ENCODE measurements at places on chromosomes 2 and 18.
A peak's percentile ranks its signal among the peaks of the same experiment; 100 is the strongest.

DNA sequence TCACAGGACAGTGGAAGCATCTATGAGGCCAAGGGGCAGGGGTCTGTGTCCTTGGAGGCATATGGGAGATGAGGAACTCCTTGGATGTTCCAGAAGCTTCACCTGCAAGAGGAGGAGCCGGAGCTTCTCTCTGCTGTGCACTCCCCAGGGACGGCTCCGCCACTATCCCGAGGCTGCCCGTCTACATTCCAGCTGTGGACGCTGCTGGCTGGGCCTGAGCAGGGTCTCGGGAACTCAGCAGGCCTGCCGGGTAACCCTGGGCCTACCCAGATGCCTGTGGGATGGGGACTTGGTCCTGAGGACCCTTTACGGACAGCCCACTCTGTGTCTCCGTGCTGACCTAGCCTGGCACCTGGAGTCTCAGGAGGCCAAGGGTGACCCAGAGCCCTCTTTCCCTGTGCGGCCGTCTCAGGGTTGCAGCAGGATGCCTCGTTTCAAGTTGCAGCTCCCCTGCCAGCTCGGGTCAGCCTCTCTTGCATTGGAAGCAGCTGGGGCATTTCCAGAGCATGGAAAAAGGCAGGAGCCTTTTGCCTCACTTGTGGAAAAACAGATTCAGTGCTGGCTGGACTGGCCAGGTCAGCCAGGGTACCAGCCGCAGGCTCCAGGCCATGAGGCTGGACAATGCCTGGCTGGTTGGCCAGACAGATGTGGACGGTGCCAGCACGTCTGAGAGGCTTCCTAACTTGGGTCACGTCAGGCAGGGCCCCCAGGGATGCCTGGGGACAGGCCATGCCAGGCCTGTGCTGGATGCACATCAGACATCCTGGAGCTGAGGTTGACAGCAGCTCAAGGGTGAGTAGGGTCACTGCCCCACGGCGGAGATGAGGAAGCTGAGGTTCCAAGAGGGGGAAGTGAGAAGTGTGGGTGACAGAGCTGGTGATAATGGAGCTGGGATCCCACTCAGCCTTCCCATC is 41.5 kb downstream of the SCTR start:
- DNase-seq, result no peak

- no peak for DNase-seq
Measured at GRCh38 chr2:157160111-157160510, 97.4 kb upstream of the GALNT5 start.

DNA sequence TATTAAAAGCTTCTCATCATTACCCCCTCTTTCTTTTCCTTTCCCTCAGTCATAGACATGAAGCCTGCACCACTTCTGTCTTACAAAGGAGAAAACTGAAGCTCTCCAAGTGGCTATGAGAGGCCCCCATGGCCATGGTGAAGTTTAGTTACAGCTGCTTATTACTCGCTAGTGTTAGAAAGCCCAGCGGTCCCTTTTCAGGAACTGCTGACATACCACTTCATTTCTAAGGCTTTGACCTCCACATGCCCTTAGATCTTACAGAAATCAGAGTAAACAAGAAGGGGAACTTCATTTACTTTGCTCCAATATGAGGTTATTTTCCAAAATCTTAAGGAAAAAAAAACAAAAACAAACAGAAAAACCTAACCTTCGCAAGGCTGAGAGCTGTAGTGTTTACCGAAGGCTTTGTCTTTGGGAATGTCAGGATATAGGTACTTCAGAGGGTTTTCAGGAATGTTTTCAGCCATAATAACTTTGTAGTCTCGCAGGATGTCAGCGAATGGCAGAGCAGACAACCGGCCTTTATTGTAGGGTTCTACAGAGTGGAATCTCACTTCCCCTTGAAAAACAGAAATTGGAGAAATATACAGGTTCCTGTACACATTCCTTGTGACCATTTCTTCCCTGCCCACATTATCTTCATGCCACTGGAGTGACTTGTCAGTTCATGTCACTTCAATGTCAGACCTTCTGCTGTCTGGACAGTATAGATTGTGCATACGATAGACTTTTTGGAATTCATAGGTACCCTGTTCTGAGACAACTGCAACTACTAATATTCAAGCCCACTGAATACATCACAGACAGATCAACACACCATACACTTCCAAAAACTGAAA is 18.8 kb upstream of the STAT1 start:
- no peak for DNase-seq

- DNase-seq, result peak; percentile 84
Measured at GRCh38 chr18:37299471-37300304, 265.9 kb downstream of the CELF4 start.

DNA sequence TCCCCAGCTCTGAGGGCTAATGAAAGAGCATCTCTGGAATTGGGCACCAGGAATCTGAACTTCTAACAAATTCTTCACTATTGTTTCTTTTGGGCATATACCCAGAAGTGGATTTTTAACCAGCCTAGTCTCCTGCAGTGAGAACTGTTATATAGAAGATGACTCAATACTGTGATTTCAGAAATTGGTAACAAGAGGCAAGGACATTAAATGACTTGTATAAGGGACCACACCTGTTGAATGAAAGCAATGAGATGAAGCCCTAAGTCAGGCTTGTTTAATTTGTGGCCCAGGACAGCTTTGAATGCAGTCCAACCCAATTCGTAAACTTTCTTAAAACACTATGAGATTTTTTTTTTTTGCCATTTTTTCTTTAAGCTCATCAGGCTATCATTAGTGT is 57.9 kb downstream of the EPC2 start:
- DNase-seq, result no peak

GRCh38 chr2:240903191-240904060 is 2.7 kb upstream of the CROCC2 start:
- DNase-seq, result no peak

DNA sequence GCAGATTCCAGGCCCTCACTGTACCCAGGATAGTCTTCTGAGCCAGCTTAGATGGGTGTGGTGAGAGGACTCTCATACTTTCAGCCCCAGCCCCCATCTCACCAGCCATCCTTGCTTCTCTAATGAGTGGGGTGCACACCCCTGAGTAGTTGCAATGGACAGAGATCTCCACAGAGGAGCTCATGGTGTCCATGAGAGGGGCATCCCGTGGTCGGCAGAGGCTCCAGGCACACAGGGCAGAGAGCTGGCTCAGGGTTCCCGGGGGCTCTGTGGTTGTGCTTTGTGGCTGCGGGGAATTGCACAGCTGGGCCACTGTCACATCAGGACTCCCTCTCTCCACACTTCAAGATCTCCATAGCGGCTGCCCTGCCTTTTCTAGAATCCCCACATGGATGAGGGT is 226.0 kb upstream of the PXDN start:
- DNase-seq, result no peak

GRCh38 chr18:5895876-5896740 is 786 bp upstream of the TMEM200C start:
- DNase-seq, result no peak

GRCh38 chr2:134227666-134228065 is 26.2 kb upstream of the MGAT5 start:
- DNase-seq, result no peak

- no peak for DNase-seq
Measured at GRCh38 chr2:162731917-162732804, 106.4 kb downstream of the KCNH7 start.

DNA sequence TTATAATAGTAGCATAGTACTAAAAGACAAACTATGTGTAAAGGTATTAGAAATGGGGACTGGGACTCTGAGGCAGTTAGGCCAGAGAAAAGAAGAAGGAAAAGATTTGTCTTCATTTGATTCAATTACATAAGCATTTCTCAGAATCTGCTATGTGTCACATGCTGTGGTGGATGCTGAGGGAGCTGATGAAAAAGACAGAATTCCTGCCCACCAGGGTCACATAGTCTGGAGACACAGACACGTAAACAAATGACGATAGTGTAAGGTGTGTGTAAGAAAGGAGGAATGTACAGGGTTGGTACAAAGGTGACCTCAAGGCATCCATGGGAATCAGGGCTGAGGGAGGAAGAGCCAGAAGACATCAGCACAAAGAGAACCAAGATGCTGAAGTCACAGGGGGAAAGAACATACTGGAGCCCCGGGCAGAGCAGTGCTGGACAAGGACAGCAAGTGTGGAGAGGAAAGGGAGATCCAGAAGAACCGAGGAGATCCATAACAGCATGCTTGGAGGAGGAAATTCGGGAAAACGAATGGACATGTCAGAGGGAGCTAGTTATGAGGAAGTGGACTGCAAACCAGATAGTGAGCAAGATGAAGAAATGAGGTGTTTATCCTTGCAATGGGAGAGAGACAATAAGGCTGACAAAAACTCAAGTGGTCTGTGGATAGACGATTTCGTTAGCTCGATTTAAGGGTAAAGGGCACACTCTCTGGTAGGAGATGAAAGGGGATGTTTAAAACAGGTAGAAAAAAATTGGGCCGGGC is 1.2 kb upstream of the MAPRE3 start:
- DNase-seq, result no peak

DNA sequence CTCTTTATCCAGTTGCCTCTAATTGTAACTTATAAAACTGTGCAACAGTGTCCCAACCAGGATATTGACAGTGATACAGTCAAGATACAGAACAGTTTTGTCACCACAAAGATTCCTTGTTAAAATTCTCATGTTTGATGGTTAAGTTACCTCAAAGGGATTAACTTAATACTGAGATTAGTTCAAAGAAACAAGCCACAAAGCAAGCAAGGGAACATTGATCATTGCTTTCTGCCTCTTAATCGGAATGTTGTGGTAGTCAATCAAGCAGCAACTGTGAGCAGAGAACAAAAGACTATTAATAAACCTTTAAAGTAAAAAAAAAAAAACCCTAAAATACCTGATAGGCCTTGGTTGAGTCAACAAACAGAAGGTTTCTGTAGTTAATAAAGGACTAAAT is 352.3 kb downstream of the PARD3B start:
- no peak for DNase-seq

GRCh38 chr2:162342841-162343240 is 1.1 kb upstream of the GCA start:
- DNase-seq, result no peak

DNA sequence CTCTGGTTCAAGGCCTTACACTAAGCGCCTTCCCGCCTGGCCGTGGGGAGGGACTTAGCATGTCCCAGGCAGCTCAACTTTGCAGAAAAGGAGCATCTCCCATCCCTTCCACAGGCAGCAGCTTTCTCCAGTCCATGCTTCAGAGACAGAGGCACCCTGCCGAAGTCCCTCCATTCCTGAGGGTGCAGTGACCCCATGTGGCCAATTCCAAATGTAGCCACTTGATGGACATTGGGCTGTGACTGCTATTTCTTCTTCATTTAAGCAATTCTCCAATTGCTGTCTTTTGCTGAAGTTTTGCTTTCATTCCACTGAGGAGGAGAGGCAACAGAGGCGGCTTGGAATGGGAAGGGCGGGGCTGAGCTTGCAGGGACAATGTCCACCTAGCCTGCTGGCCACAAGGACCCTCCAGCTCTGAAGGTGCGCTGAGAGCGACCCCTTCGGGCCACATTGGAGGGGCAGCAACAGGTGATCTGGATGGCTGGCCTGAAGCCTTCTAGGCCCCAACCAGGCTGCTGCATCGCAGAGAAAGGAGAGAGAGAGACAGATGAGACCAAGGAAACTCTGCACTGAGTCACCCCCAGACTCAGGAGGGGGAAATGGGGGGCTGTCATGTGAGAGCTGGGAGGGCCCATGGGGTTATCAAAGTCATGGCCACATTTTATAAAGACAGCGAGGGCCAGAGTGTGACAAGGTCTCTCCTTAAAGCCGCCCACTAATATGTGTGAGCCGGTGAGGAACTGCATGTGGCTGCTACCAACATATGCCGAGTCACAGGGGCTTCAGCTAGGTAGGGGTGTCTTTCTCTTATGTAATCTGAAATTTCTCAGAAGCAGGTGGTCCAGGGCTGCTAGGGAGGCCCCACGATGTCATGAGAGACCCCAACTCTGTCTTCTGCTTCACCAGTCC is 61.3 kb downstream of the LONRF2 start:
- no peak for DNase-seq

DNA sequence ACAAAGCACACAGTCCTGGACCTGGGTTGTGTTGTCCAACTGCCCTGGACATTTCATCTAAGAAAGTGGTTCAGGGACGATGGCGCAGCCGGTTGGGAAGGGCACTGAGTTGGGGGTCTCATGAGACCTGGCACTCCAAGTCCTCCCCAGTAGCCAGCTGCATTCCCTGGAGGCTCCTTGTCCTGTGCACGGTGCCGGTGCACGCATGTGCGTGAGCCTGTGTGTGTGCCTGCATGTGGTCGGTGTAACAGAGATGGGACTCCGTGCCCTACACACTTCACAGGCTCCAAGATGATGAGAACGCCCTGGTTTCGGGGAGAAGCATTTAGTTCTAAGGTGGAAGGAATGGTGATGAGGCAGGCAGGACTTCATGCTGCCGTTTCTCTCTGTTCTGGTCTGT is 124.9 kb upstream of the PXDN start:
- no peak for DNase-seq

DNA sequence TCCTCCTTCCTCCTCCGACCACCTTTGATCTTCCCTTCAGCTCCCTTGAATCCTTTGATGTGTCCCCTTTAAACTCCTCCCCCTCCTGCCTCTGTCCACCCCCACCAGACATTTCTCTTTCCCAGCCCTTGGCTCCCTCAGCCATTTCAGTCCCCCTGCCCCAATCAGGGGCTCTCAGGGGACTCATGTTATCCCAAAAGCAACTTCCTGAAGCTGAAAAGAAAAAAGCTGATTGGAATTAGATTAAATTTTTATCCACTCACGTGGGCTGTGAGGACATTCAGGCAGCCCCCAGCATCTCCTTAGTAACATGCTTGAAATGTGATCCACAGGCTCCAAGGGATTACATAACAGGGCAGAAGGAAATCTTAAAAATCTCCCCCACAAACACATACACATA is 81.3 kb downstream of the NEURL3 start:
- no peak for DNase-seq

Measured in NCI-H2081 treated with DMSO at 0.1 percent for 48 hours (cell line).